ENCODE measurements at places on chromosomes 16 and 17.

GRCh38 chr17:68591583-68591982, 9.6 kb downstream of the FAM20A start:
- no peak for DNase-seq

DNA sequence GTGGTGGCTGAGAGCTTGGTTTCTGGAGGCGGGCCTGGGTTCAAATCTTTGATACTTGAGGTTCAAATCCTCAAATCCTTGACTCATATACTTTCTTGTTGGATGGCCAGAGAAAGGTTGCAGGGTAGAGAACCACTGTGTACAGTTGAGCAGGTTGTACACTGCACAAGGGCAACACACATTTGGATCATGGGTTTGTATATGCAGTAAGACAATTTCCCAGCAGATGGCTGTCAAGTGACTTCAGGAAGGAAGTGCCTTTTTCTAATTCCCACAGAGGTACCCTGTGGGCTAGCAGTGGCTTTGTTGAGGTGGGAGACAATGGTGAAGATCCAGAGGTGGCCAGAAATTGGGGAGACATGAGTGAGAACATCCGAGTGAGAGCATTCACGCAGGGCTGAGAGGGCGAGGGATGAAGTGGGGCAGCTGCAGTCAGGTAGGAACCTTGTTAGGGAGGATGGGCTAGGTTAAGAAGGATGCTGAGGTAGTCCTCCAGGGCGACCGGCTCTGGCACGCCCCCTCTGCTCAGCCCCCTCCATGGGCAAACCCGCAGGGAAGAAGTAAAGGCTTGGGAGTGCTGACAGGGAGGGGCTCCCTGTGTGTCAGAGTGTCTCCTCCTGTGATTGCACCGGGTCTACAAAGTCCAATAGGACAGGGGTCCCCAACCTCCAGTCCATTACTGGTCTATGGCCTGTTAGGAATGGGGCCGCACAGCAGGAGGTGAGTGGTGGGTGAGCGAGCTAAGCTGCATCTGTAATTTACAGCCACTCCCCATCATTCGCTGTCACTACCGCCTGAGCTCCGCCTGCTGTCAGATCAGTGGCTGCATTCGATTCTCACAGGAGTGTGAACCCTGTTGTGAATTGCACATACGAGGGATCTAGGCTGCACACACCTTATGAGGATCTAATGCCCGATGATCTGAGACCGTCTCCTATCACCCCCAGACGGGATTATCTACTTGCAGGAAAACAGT, 2.7 kb downstream of the C16orf89 start:
- DNase-seq = no peak

DNA sequence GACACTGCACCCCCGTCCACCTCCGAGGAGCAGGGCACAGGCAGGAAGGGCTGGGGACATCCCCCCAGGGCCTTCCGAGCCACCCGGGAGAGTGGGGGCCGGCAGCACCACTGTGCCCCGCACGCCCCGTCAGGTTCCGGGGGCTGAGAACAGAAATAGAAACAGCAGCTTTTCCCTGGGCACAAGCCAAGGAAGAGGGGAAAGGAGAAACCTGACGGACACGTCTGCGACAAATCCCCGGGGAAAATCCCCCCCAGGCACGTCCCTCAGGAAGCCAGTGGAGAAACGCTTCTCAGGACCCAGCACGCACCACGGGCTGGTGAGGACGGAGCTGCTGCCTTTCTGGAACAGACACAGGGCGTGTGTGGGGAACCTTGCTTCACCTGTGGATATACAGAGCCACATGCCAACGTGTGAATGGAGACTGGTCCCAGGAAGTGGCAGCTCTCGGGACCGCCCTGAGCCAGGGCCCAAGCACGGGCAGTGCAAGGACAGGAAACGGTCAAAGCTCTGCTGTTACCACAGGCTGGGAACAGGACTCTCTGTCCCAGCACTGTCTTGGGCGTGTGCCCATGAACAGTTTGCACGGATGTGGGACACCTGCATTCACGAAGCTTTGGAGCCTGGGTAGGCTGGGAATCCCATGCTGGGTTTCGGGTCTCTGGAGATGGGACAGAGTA, 1.2 kb upstream of the TMEM204 start:
- DNase-seq = no peak

- no peak for DNase-seq
Measured at GRCh38 chr17:79760197-79760906, 17.6 kb upstream of the CBX2 start.

- no peak for DNase-seq
Measured at GRCh38 chr17:33854596-33854995, 400.5 kb upstream of the CCL2 start.

- peak; percentile 87 for DNase-seq
Measured at GRCh38 chr16:53518550-53519416, 15.8 kb upstream of the AKTIP start.

DNA sequence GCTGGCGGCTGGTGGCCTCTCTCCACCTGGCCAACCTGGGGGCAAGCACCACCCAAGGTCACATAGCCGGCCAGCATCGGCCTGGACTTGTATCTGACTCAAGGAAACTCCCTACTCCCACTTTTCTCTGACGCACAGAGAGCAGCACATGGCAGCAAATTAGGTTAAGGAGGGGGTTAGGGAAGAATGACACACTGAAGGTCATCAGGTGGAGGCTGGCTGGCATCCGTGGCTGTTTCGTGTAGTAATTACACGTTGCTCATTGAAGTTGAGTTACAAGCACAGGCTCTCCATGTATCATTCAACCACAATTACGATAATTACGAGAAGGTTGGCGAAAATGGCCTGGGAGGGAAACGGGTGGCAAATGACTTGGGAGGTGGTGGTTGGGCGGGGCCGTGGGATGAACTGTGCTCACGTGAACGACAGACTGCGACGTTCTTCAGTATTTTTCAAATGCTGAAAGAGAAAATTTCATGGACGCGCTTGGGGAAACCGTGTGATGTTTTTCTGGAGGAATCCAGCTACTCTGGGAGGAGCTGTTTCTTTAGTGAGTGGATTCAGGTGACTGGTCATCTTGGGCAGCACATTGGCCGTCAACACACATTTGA, 4.0 kb upstream of the METRNL start:
- no peak for DNase-seq

GRCh38 chr16:29898804-29899515, 390 bp downstream of the SEZ6L2 start:
- no peak for DNase-seq

DNA sequence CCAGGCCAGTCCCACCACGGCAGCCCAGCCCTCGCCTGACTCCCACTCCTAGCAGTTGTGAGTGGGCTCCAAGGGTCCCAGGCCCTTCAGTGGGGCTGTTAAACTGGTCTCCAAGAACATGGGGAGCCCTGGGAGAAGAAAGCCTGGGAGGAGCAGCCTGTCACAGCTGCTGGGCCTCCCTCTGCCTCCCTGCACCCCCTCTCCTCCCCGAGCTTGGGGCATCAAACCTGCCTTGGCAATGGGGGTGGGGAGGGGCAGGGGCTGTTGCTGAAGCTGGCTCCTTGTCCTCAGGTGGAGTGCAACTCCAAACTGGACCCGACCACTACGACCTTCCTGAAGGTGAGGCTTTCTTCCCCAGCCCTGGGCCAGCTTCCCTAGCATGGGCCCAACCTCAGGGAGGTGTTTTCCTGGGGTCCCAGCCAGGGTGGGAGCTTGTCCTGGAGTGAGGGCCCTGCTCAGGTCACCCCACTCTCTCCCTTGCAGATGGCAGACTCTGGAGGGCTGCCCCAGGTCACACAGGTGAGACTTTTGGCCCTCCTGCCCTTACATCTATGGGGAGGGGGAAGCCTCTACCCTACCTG, 6.6 kb upstream of the SETD6 start:
- DNase-seq = no peak

GRCh38 chr16:56355786-56356275, 69.5 kb downstream of the AMFR start:
- no peak for DNase-seq

DNA sequence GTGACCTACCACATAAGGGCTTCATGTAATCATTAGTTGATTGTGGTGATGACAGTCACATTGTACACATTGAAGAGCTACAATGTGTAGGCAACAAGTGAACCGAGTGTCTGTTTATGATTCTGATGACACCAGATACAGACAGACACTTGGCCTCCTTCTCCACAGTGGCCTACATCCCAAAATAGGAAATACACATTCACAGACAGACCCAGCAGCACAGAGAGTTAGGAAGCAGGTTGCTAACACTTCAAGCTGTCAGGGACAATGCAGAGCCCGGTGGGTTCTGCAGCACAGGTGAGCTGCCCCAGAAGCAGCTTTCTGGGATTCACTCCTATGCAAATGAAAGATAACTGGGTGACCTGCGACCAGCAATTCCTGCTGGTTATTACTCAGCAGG, 72.2 kb downstream of the CDH11 start:
- DNase-seq = no peak

GRCh38 chr16:88058817-88059216, 107.6 kb downstream of the BANP start:
- no peak for DNase-seq

GRCh38 chr16:8867932-8868415, 832 bp downstream of the CARHSP1 start:
- DNase-seq = peak; percentile 72

GRCh38 chr17:49873466-49873865, 25.6 kb upstream of the TAC4 start:
- DNase-seq = no peak

GRCh38 chr17:65183736-65184135, 46.6 kb downstream of the RGS9 start:
- no peak for DNase-seq

DNA sequence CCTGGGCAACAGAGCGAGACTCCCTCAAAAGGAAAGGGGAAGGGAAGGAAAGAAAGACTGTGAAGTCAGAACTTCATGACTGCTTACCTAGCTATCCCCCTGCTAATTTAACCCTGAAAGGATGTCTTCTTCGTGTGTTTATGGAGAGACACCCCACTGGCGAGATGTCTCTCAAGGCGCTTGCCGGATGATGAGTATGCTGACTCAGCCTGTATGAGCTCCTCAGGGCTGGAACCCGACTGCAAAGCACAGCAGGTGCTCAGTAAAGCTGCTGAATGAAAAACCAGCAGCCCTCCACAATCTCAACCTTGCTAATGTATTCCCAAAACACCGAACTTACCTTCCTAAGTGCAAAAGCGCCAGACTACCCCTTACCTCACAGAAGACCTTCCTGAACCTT, 2.3 kb downstream of the ANKFY1 start:
- DNase-seq = no peak

DNA sequence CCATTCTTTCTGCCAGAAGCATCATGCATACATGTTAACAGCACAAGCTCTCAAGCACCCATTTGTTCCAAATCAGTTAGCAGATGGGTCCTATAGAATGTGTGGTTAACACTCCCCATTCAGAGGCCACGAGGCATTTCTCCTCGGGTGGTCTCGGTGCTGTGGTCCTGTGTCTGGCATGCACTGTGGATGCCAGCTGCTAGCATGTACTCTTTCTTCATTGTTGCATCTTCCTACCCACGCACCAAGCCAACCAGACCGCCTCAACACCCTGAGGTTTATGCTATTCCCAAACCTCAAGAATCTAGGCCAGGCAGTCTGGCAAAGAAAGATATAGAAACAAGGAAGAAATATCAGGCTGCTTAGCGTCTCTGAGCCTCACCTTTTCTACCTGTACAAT, 27.8 kb upstream of the MRTFB start:
- DNase-seq = no peak

DNA sequence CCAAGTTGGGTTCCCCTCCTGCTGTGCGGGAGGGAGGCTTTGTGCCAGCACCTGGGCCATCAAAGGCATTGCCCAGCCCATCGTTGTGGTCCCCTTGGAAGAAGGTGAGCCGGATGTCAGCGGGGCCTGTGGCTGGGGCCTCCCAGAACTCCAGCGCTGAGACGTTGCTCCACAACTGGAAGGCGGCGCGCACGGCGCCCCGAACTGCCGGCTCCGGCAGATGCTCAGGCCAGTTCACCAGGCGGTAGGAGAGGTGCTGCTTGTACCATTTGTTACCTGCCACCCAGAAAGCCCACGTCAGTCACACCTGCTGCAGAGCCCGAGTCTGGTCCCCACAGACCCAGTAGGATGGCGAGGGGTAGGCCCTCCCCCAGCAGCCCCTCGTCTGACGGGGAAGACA, 12.4 kb downstream of the C17orf50 start:
- no peak for DNase-seq

DNA sequence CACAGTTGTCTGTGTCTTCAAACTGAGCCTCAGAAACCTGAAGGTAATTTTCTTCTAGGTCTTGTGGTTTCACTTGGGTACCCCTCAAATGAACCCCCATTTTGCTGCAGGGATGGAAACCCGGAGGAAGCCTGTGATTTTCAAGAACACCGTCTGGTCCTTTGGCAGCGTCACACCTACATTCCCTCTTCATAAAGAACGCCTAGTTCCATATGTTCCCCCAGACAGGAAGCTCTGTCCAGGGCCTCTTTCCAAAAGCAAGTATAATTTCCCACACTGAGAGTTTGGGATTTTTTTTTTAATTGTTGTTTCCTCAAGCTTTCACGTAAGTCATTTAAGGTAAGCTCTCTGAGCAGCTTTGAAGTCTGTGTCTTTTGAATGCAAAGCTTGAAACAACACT, 515.0 kb downstream of the TMEM114 start:
- DNase-seq = no peak

DNA sequence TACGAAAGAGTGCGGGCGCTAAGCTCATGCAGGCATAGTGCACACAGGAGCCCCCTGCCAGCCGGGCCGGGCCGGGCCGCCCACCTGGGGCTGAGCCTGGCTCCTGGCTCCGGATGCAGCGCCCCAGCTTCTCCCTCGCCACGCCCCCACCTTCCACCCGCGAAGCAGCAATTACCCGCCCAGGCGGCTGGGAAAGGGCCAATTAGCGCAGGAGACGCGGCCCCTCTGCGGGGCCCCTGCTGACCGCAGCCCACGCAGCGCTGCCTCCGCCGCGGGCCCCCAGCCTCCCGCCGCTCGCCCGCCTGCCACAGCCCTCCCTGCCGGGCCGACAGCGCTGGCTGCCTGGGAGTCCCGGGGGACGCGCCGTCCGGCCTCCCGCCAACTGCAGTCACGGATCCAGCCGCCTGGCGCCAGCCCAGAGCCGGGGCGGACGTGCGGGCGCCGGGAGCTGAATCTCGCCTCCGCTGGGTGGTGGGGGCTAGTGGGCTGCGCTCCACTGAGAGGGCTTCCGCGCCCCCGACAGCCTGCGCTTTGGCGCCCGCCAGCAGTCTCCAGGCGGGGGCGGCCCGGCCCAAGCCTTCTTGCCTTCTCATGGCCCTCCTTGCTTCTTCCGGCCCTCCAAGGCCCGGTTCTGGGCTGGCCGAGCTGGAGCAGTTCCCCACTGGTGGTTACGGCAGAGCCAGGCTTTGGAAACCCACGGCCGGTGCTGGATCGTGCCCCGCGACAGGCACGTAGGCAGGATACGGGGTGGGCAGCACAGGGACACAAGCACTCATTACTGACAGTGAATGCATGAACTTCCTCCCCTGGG, 14.9 kb upstream of the CBFB start:
- DNase-seq = peak; percentile 75
